ENCODE measurements at places on chromosomes 11 and 22.
A peak's percentile ranks its signal among the peaks of the same experiment; 100 is the strongest.

DNA sequence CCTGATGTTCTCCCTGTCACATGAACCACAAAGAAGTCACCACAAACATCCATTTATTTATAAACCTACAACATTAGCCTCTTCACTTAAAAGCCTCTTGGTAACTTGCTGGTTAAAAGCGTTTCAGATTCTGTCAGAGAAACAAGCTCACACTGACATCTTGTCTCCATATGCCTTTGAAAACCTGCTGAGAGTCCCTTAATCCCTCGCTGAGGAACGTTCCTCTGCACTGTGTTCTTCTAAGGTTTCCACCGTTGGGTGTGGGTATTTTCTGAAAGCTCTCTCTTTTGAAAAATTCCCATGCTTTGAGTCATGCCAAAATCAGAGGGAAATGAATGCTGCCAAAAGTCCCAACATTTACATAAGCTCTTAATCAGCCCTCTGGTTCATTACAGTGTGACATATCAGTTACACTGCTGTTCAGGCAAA, 149.8 kb downstream of the CCDC34 start:
- no peak for DNase-seq

DNA sequence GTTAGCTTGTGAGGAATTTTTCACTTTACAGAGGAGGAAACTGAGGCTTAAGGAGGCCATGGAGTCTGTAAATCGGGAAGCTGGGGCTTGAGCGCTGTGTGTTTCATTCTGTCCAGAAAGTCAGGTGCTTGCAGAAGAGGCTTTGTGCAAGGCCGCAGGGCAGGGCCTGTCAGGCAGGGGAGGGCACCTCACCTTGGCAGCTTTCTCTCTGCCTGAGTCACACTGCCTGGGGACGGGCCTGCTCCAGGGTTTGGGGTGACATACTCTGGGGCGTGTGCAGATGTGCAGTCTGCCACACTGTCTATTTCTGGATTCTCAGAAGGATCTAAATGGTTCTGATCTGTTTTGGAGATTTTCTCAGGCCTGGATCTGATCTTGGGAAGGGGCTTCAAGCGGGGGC, 8.4 kb downstream of the INCENP start:
- peak; percentile 21 for DNase-seq

- no peak for DNase-seq
These were observed 90.3 kb downstream of the KCNQ1 start for GRCh38 chr11:2534957-2535672.

- DNase-seq, result no peak
These were observed 36.9 kb upstream of the PRR5 start for GRCh38 chr22:44665115-44665514.

GRCh38 chr11:75667255-75667830, 1.5 kb downstream of the MAP6 start:
- peak; percentile 42 for DNase-seq

GRCh38 chr11:61516675-61517572, 8.4 kb downstream of the LRRC10B start:
- peak; percentile 82 for DNase-seq

DNA sequence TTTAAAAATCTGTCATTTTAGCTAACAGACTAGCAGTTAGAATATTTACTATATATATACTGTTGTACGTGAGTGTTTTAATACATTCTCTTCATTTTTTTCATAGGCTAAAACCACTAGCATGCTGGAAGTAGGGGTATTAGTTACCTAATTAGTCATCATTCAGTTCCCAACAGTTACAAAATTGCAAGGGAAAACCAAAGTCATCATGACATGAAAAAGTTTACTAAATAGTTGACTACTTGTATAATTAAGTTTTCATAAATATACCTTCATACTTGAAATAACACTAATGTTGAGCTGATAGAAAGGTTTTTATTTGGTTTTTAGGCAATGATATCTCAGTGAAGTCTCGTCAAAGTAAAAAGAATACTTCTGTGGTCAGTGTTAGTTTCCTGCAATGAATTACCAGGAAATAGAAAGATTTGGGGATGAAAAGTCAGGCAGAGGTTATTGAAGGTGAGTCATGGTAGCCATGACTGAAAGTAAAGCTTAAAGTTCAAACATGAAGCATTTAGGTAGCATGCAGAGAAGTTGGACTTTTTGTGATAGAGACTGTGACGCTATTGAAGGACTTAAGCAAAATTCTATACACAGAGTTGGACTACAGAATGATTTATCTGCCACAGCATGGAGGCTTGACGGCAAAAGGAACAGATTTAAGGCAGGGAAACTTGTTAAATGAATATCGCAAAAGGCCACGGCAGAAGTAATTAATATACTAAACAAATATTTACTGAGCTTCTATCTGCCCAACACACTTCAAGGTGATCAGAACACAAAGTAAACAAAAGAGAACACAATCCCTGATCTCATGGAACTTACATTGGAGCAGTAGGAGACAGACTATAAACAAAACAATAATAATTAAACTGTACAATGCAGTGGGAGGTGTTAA, 828.1 kb upstream of the FAT3 start:
- DNase-seq, result no peak

DNA sequence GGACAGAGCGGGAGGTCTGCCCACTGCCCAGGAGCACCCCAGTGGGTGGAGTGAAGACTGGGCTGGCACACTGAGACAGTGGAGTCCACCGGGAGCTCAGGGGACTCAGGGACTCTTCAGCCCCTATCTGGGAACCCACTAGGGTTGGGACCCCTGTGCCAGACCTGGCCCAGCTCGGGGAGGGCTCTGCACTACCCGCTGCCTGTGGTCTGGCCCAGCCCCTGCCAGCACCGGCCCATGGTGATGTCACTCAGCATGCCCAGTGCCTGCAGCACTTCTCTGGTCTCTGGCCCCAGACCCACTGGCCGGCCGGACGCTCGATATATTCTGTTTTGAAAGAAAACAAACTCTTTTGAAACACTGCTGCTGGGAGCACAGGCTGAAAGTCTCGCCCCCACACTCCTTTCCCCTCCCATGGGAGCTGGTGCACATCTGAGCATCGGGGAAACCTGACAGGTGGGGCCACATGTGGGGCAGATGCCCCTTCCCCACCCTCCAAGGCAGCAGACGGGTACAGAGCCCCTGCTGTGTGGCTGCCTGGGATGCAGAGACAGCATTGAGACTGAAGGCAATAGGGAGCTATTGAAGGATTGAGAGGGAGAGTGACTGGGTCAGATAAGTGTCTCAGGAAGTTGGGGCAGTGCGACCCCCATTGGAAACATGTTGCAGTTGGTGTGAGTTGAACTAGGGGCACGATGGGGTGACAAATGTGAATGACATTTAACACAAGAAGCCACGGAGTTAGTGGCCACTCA, 62.9 kb downstream of the MYEOV start:
- DNase-seq, result peak; percentile 11

GRCh38 chr11:61486011-61486620, 22.4 kb upstream of the LRRC10B start:
- no peak for DNase-seq

GRCh38 chr22:30882974-30883533, 85.5 kb downstream of the MORC2 start:
- DNase-seq, result no peak

GRCh38 chr22:30224161-30224857, 22.2 kb downstream of the LIF start:
- no peak for DNase-seq

DNA sequence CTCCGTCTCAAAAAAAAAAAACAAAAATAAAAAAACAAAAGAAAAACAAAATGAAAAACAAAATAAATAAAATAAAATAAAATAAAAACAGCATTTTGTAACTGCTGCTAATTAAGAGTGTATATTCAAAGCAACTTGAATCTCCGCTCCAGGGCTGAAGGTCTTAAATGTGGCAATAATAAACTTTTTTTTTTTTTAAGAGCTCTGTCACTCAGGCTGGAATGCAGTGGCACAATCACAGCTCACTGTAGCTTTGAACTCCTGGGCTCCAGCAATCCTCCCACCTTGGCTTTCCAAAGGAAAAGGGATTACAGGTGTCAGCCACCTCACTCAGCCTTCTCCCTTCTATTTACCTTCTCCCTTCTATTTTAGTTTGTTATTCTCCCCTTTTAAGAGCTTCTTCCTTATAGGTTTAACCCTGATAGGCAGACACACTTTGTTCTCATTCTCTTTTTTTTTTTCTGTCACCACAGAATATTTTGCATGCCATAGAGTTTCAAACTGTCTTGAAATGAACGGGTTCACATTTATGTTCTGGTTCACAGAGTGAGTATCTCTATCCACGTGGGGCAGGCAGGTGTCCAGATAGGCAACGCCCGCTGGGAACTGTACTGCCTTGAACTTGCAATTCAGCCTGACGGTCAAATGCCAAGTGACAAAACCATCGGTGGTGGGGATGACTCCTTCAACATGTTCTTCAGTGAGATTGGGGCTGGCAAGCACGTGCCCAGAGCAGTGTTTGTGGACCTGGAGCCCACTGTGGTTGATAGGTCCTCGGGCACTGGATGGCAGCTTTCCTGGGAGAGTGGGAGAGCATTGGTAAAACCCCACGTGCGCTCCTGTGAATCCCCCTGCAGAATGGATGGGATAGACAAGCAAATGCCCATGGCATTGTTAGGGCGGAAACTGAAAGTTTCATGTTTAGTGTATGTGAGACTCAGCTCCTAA, 19.4 kb downstream of the LRRC74B start:
- DNase-seq, result no peak

DNA sequence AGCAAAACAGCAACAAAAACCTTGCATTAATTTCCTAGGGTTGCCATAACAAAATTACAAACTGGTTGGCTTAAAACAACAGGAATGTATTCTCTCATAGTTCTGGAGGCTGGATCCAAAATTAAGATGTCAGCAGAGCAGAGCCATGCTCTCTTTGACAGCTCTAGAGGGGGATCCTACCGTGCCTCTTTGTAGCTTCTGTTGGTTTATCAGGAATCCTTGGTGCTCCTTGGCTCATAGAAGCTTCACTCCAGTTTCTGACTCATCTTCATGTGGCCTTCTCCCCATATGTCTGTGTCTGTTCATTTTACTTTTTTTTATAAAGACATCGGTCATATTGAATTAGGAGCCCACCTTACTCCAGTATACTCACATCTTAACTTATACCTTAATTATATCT, 90.5 kb upstream of the POU2AF2 start:
- DNase-seq, result no peak

GRCh38 chr11:32255841-32256240, 165.0 kb downstream of the RCN1 start:
- DNase-seq, result no peak

DNA sequence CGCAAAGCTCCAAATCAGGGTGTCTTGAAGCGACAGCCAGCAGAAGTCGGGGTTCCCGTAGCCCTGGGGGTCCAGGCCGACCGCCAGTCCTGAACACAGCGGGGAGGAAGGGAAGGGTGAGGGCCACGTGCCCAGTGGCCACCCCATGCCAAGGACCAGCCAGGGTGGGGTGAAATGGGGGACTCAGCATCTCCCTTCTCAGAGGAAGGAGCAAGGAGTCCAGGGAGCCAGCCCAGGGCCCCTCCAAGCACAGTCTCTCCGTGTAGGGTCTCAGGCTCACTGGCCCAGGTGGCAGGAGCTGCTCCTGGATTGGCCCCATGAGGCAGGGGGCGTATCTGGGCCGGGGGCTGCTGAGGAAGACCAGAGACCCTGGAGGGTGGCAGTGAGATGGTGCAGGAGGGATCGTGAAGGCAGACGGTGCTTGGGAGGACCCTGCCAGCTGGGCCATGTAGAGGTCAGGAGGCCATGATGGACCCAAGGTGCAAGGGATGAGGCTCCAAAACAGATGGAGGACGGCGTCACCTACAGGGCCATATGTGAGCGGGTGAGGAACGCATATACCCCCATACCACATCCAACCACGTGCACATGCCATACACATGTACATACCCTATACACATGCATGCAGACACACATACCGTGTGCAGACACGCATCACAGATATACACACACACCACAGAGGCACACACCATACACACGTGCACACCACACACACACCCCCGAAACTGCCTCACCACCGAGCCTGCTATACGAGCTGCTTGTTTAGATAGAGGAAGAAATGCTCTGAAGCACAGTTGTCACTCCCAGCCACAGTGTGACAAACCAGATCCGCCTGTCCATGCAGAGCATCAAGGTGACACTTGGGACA, 34.4 kb downstream of the TRMU start:
- no peak for DNase-seq

DNA sequence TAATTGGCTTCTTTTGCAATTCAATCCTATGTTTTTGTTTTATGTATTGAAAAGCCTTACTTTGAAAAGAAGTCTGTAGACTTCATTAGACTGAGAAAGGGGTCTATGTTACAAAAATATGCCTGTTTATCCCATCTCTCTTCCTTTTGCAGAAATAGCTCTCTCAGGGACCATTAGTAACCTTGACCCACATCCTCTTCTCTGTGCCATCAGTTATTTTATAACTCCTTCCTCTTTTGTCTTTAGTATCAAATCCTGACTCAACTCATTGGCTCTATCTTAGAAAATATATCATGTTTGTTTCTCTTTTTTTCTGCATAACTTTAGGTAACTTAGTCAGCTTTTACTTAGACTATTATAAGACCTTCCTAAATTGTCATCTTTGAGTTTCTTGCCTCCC, 20.3 kb downstream of the ZC3H12C start:
- no peak for DNase-seq

DNA sequence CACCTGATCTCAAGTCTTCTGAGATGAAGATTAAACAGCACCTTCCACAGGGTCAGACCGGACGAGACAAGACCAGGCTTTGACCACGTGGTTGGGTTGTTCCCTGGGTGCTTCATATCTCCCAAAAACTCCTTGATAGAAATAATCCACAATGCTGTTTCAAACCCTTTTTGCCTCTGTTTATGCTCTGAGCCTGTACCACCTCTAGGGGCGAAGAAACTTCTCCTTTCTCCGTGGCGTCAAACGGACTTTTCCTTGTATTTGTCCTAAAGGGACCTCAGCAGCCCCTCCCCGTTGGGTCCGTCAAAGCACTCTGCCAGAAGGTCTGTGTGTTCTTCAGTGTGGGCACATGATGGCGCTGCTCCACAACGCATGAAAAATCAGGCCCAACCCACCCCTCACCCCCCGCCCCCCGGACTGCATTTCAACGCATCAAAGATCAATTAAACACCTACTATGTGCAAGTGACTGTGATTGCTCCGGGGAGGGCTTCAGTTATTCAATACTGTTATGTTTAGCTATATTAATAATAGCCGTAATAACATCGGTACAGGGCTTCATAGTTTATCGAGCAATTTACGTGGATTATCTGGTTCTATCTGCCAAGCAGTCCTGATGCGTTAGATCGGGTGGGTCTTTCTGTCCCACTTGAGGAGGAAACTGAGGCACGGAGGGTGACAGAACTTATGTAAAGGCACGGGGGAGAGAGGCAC, 17.3 kb upstream of the EIF3D start:
- peak; percentile 38 for DNase-seq

DNA sequence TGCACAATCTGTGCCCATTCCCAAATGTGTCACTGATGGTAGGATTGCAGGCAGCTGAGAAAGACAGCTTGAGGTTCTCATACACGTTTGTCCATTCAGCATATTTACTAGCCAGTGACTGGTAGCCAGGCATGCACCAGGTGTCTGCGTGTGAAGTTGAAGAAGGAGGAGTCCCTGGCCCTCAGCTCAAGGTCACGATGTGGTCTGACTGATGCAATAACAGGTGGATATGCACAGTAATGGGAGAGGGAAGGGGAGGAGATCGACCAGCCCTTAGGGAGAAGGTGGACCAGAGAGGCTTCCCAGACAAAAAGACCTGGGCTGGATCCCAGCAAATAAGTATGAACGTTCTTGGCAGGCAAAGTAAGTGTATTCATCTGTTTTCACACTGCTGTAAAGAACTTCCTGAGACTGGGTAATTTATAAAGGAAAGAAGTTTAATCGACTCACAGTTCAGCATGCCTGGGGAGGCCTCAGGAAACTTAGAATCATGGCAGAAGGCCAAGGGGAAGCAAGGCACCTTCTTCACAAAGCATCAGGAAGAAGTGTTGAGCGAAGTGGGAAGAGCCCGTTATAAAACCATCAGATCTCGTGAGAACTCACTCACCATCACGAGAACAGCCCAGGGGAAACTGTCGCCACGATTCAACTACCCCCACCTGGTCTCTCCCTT, 96.0 kb downstream of the MN1 start:
- DNase-seq, result no peak
